ENCODE measurements at places on chromosomes 6 and 20. TPM values are rescaled to one million over a fixed set of nuclear protein-coding genes. Genes with fewer than 3 reads are reported as not detected.
A peak's percentile ranks its signal among the peaks of the same experiment; 100 is the strongest.

Gene MARCKS
- total RNA-seq: 187 TPM

Gene OGFRL1
- total RNA-seq: 4.0 TPM

GRCh38 chr6:24321538-24322162 is 36.2 kb downstream of the DCDC2 start:
- no peak for DNase-seq

GRCh38 chr6:7544597-7544996 is 3.1 kb downstream of the DSP start:
- DNase-seq: no peak

DNA sequence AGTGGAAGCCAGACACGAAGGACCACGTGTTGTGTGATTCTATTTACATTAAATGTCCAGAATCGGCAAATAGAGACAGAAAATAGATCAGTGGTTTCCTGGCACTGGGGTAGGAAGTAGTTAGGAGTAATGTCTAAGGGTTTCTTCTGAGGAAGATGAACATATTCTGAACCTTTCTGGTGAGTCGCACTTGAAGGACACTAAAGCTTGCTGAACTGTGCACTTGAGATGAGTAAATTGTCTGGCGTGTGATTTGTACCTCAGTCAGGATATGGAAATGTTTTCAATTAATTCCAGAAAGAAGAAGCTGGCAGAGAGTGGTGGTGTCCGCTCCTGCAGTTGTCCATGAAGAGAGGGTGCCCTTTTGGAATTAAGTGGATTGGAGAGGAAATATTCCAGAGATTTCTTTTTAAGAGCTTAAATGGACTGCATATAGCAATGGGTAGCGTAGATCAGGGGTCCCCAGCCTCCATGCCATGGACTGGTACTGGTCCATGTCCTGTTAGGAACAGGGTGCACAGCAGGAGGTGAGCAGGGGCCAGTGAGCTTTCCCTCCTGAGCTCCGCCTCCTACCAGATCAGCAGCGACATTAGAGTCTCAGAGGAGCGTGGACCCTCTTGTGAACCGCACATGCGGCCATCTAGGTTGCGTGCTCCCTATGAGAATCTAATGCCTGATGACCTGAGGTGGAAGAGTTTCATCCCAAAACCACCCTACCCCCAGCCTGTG is 12.4 kb upstream of the KIF25 start:
- DNase-seq: no peak

DNA sequence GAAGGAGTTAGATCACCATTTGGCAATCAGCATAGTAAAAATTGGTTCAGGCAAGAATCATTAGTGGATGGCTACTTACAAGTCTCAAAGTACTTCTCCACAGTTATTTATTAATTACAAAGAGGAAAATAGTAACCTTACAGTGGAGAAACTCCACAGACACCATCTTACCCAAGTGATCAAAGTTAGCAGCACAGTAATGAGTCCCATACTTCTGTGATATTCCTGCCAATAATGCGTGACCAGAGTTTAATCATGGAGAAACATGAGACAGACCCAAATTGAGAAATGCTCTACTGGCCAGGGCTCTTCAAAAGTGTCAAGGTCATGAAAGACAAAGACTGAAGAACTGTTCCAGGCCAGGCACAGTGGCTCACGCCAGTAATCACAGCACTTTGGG is 9.5 kb downstream of the TBC1D7 start:
- no peak for DNase-seq

DNA sequence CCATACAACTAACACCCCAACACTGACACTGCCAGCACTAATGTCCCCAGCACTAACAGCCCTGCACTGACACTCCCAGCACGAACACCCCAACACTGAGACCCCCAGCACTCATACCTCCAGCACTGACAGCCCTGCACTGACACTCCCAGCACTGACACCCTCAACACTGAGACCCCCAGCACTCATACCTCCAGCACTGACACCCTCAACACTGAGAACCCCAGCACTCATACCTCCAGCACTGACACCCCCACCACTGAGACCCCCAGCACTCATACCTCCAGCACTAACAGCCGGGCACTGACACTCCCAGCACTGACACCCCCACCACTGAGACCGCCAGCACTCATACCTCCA is 57.2 kb downstream of the ERMARD start:
- no peak for DNase-seq

DNA sequence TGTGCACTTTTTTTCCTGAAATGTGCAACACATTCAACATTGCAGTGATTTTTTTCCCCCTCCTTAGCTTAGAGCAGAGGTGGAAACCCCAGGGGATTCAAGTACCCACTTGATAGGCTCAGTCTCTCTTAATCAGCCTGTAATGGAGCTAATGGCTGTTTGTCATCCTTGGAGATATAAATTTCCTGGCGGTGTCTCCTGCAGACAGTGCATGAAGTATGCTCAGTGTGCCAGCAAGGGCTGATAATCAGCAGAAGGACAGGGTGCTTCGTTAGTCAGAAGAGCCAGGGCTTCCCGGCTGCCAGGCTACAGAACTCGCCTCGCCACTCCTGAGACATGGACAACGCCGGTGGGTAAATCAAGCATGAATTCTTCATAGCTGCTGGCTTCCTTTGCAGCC is 69.8 kb upstream of the PHACTR2 start:
- no peak for DNase-seq

DNA sequence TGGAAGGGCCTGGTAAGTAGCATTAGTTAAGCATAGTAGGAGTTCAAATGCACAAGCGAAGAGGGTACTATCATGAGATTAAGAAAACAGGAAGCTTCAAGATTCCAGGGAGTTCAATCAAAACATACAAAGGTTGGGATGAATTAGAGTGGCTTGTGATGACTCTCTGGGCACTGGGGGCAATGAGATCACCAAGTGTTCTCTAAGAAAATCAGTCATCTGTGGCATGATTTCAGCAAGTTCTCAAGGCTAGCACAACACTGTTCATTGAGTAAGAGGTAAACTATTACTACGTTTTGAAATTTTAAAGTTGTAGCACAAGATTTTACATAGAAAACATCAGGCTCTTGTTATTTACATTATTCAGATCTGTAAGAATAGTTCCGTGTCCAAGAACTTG is 139.7 kb upstream of the FLRT3 start:
- no peak for DNase-seq

- no peak for DNase-seq
Measured at GRCh38 chr20:57080796-57081195, 185.6 kb downstream of the BMP7 start.

DNA sequence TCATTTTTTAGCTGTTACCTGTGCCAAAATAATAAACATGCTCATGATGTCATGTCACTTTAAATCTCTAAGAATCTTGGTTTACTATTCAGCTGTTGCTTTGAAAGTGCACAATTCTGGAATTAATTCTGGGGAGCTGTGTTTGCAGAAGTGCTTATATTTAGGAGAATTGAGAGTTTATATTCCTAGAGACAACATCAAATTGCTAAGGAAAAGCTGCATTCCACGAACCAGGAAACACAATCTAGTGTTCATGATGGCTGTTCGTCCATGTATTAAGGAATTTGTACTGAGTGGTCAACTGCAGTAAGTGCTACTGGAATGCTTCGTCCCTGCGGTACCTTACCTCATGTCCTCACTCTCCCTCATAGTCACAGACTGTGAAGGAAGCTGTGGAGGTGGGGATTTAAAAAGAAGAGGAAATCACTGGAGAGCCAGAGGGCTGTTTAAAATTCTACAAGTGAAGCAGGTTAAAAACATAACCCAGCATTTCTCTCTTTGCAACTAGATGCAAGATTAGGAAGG is 161.0 kb downstream of the TRMT11 start:
- no peak for DNase-seq

Gene AHCY
- total RNA-seq: 56.2 TPM

GRCh38 chr6:107077710-107078109 is 37.6 kb downstream of the BEND3 start:
- DNase-seq: no peak

Gene PAX1
- not detected for total RNA-seq

Gene FAM209B
- not detected for total RNA-seq

DNA sequence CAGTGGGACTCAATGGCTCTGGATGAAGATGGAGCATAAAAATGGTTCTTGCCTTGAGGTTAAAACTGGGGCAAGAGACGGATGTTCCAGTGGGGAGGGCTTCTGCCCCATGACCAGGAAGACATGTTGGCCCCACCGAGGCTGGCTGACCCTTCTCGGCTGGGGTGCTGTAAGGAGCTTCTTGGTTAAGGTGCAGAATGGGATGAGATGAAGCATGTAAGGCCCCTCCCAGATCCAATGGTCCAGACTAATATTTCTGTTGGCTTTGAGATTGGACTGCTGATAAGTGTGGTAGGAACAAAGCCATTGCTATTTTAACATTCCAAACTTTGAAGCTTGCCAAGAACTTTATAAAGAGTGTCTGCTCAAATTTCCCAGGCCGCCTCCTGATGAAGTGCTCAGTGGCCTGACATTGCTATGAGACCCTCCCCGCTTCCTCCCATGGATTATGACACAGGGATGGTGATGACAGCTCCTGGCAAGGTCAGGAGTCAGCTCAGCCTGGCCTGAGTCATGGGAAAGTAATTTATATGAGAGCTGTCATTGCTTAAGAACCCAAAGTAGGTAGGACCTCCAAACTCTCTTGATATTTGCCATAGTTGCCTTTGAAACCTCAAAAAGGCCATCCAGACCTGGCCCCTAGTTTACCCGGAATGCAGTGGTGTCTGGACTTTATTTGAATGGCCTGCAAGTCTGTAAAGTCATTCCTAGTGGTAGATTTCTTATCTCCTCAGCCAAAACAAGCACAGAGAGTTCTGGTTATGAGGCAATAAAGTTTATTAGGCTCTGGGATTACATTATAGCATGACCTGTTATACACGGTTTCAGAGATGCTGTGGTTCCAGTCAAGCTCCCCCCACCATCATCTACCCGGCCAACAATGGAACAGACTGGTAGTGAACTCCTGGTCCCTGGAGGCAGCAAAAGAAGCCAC is 55.2 kb downstream of the TGM2 start:
- DNase-seq: peak; percentile 87

Gene SLC9A8
- 10.3 TPM for total RNA-seq

Gene OPRM1
- total RNA-seq: not detected

DNA sequence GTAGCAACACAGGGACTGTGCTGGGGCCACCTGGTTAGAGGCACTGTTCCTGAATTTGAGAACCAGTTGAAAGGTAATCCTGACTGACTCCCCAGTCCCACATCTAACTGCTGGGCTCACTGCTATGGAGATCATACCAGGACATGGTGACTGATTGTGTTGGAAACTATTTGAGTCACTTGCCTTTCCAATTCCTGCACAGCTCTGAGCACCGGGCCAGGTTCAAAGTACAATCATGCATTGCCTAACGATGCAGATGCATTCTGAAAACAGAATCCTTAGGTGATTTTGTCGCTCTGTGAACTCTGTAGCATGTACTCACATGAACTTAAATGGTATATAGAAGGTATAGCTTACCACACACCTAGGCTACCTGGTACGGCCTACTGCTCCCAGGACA is 215.3 kb downstream of the BMP7 start:
- no peak for DNase-seq

DNA sequence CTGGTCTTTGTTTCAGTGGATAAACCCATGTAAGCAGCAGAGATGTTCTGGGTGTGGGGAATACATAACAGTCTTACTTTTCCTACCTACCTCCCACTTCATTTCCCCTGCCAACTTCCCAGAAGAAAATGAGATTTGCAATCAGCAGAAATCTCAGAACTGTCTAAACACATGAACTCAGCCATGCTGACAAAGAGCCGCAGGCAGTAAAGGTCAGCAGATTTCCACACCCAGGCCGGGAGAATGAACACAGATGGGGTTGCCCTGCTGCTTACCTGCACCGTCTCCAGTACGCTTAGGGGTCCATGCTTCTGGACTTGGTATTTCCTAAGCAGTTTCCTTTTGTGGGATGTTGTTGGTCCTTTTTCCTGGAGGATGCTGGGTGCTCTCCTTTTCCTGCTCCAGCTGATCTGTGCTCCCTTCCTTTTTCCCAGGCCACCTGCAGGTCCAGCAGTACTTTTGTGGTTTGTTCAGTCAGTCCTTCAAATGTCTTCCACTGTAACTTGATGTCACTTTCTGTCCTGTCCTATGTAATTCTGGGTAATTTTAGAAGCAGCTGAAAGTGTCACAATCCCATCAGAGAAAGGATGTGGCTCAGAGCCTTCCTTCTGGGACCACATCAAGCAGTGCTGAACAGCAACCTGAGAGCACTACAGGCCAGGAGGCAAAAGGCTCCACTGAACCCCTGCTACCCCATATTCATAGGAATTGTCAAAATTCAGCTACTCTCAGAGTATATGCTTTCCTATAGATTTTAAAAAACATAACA is 129.0 kb downstream of the CEP57L1 start:
- DNase-seq: no peak

Gene CNR1
- total RNA-seq: under 0.01 TPM

Gene TREML2
- total RNA-seq: not detected

Gene SAPCD1
- total RNA-seq: 1.6 TPM

Gene EFCAB8
- total RNA-seq: under 0.01 TPM

Gene FRS3
- total RNA-seq: 0.60 TPM

DNA sequence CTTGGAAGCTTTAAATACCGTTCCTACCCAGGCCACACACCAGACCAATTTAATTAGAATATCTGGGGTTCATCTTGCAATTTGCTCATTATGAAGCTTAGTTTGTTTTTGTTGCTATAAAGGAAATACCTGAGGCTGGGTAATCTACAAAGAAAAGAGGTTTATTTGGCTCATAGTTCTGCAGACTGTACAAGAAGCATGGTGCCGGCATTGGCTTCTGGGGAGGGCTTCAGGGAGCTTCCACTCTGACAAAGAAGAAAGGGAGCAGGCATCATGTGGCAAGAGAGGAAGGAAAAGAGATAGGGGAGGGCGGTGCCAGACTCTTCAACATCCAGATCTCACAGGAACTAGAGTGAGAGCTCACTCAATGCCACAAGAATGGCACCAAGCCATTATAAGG is 73.6 kb downstream of the RNF182 start:
- DNase-seq: no peak

GRCh38 chr20:53331151-53331973 is 262.3 kb downstream of the ZNF217 start:
- peak; percentile 2 for DNase-seq

DNA sequence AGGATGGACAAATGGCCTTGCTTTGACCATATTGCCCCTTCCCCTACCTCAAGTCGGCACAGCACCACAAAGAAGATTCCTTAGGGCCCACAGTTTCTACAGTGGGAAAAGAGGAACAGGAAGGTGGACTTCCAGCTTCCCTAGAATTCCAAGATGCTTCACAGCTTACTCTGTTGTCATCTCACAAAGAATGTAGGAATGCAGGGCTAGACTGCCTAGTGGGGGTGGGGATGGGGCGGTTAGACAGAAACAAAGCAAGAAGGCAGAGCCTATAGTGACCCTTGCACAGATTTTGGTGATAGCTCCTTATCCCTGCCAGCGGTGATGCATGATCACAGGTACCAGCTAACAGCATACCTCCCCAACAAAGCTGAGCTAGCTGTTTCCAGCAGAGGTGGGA is 607.6 kb upstream of the MAN1A1 start:
- no peak for DNase-seq

DNA sequence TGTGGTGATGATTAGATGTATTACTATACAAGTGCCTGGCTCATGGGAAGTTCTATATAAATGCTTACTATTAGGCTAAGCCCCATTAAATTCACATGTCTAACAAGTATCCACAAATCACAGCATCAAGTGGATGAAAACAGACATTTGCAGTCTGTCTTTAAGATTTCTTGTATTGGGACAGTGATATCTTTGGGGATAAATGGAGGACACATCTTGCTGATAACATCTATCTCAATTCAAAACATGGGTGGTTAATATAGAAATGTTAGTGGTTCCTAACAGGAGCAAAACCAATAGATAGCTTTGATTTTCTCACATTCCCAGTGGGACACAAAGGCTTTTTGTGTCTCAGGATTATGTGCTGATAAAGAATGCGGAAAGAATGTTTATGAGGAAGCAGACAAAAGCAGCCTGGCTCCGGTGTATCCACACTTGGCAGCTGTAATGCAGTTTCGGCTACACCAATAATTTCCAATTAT is 29.3 kb downstream of the PTPRK start:
- DNase-seq: peak; percentile 71
